Fibroblast of skin of scalp (primary cell): ENCODE measurements at places on chromosomes 5 and 9.

DNA sequence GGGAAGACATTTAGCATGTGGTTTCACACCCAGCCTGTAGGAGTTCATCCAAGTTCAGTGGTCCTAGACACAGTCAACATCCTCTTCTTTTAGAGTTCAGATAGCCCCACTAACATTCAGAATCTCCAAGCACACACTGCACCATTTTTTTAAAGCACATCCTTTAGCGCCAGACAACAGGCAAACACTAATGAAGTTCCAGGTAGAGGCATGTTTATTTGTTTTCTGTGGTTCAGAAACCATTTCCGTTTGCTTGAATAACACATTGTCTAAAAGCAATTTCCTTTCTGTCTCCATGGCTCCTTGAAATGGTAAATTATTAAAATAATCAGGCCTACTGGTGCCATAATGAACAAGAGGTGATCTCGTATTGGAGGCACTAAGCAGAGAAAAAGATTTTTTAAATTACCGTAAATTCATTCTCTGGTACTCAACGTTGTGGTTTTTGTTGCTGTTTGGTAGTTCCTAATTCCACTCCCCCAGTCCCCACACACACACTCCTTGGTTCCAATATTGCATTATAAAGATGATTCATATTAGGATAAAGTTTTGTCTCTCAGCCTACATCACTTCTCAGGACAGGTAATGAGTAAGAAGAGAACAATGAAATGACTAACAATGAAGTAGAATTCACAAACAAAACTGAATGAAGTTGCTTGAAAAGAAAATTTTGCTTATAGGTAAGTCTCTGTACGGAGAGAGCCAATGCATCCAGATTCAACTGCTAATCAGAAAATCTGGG is 153.1 kb downstream of the PCSK1 start:
- peak; percentile 29 for DNase-seq

DNA sequence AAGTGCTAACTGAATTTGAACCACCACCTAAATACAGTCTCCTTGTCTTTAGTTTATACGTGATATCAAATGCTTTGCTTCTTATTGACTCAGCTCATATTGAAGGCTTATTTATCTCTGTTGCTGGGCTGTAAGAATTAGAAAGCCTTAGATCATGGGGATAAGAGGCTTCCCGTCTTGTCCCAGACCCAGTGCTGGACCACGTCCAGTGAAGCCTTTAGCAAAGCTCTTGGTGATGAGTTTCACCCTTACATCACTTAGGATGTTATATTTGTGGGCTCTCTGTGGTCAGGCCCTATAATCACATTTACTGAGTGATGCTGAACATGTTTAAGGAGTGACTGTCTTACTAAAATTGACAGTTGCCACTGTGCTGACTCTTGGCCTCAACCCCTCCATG is 11.2 kb downstream of the FAM240B start:
- no peak for DNase-seq

GRCh38 chr9:20364959-20365358 is 257.3 kb downstream of the MLLT3 start:
- DNase-seq = no peak

DNA sequence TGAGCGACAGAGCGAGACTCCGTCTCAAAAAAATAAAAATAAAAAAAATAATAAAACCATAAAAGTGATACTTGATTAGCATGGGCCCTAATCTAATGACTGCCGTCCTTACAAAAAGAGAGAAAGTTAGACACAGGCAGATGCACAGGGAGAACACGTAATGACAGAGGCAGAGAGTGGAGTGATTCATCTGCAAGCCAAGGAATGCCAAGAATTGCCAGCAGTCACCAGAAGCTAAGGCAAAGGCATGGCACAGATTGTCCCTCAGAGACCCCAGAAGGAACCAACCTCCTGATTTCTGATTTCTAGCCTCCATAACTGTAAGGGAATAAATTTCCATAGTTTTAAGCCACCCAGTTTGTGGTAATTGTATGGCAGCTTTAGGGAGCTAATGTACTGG is 79.6 kb upstream of the FREM1 start:
- peak; percentile 27 for DNase-seq

DNA sequence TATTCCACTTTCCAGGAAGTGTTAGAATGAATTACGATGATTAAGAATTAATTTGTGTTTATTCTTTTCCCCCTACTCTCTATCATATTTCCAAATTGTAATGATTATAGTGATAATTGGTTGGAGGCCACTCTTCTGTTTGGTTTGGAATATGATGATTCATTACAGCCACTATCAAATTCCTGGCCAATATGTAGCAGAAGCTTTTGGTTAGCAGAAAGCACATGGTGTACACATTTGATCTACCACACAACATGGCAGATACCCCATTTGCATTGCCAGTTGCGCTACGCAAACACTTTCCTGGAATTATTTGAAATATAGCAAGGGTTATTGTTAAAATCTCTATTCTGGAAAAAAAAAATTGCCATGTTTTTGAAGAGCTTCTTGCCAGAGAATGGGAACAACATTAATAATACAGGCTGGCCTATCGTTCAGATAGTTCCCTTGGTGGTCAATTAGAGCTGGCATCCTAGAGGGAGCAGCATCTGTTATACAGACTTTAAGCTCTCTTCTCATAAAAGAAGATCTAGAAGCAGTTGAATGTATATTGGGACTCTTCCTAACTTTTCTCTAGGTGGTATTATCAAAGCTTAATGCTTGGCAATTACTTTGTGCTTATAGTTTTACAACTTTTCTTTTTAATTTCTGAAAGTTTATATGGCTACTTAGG is 455.0 kb upstream of the ACTBL2 start:
- DNase-seq = peak; percentile 22

- no peak for DNase-seq
Observed at GRCh38 chr5:164651546-164652275, 1146.3 kb downstream of the MAT2B start.

GRCh38 chr5:148733601-148734438 is 79.5 kb upstream of the HTR4 start:
- peak; percentile 72 for DNase-seq

DNA sequence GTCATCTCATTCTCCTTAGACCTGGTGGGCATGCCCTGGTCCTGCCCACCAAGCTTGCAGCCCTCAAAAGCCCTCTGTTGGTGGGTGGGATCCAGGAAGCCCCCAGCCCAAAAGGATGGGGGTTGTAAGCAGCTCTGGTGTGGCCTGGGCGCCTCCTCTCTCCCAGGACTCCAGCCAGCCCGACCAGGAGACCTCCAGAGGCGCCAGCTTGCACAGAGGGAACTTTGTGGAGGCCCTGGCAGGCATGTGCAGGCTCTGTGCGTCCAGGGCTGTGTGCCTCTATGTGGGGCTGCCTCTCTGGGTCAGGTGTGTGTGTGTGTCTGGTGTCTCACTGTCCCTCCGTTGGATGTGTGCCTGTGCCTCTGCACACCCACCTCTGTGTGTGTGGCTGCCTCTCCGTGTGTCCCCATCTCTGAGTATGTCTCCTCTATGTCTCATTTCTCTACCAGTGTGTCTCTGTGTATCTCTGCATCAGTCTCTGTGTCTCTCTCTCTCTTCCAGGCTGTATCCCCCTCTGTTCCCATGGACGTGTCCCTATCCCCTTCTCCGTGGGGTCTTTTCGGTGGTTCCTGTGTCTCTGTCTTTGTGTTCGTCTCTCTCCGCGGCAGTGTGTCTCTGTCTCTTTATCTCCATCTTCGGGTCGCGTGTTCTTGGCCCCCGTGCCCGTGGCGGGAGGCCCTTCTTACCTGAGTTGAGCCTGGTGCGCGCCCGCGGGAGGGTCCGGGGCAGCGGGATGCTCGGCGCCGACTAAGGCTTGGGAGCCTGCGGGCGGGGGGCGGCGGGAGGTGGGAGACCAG is 501 bp downstream of the ENHO start:
- DNase-seq = no peak

GRCh38 chr5:44932922-44933585 is 124.3 kb downstream of the MRPS30 start:
- no peak for DNase-seq

DNA sequence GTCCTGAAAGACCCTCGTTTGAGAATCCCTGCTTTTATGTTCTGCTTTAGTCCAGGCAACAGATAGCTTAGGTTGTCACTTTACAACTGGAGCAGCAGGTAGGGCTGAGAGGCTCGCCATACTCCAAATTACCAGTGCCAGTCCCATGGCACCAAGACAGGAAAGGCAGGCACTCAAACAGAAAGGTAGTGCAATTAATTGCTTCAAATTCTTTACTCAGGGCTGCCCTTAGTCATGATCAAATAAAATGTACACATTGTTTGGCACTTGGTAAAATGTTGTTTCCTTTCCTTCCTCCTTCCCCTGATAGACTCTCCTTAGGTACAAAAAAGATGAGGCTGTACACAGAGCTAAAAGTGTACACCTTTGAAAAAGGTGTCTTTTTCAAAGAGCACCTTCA is 115.8 kb upstream of the CCDC152 start:
- no peak for DNase-seq

- no peak for DNase-seq
Observed at GRCh38 chr9:102975251-102975650, 19.9 kb upstream of the CYLC2 start.

DNA sequence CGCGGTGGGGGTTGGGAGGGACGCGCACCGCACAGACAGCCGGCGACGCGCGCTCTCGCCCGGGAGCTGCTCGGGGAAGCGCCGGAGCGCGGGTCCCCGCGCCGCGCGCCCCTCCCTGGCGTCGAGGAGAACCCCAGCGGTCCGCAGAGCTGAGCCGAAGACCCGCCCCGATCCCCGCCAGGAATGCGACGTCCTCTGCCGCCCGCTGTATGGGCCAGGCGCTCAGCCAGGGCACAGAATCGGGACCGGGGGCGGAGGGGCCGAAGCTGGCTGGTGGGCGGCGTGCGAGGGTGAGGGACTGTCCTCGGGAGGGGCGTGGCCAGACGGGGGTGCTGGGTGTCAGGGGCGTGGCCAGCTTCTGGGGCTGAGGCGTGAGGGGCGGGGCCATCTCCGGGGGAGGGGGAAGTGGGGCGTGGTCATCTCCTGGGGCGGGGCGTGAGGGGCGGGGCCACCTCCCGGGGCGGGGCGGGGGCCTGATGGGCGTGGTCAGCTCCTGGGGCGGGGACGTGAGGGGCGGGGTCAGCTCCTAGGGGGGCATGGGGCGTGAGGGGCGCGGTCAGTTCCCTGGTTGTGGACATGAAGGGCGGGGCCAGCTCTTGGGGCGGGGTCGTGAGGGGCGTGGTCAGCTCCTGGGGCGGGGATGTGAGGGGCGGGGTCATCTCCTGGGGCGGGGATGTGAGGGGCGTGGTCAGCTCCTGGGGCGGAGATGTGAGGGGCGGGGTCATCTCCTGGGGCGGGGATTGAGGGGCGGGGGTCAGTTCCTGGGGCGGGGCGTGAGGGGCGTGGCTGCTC is 965 bp downstream of the PTGDS start:
- DNase-seq = peak; percentile 65

GRCh38 chr5:171581781-171582180 is 162.3 kb downstream of the FGF18 start:
- DNase-seq = no peak

DNA sequence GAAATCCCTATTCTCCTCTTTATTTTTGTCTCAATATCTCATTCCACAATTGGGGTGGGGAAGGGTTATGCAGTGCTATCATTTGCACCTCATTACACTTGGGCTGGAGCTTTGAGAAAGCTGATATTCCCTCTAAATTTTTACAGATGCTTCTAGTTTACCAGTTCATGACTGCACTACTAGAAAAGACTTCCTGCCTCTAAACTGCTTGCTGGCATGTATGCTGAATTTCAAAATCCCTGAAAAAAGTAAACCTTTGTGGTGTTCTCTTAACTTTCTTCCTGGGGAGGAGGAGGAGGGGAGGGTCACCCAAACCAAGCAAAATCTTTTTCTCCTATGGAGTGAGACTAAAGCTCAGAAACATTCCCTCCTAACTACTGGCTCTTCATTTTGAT is 45.1 kb downstream of the BNC2 start:
- DNase-seq = peak; percentile 64

DNA sequence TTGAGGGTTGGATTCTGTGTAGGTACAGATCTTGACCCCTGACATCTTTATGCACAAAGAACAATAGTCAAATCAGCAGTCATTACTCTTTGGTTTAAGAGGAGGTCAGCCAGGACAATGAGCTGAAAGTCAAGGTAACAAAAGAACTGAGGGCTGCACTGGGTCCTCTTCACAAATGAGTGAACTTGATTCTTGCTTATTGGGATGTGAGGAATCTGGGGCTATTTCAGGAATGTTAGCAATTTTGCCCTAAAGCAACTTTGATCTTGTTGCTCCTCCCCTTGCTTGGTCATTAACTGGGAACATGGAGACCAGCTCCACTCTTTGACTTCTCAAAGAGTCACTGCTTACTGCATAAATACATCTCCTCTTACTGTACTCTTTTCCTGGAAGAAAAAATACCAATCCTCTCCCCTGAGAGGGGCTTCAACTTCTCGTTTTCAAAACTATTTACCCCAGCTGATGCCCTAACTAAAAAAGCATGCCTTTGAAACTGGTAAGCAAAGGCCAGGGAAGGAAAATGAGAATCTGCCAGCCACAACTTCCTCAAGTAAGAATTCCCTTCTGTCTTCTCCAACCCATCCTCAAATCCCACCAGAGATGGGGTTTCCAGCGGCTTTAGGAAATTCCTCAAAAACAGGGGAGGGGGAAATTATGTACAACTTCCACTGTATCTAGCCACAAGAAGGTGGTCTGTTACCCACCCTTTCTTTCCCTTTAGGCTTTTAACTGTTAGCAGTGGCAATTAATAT is 368.3 kb downstream of the ENC1 start:
- peak; percentile 86 for DNase-seq

DNA sequence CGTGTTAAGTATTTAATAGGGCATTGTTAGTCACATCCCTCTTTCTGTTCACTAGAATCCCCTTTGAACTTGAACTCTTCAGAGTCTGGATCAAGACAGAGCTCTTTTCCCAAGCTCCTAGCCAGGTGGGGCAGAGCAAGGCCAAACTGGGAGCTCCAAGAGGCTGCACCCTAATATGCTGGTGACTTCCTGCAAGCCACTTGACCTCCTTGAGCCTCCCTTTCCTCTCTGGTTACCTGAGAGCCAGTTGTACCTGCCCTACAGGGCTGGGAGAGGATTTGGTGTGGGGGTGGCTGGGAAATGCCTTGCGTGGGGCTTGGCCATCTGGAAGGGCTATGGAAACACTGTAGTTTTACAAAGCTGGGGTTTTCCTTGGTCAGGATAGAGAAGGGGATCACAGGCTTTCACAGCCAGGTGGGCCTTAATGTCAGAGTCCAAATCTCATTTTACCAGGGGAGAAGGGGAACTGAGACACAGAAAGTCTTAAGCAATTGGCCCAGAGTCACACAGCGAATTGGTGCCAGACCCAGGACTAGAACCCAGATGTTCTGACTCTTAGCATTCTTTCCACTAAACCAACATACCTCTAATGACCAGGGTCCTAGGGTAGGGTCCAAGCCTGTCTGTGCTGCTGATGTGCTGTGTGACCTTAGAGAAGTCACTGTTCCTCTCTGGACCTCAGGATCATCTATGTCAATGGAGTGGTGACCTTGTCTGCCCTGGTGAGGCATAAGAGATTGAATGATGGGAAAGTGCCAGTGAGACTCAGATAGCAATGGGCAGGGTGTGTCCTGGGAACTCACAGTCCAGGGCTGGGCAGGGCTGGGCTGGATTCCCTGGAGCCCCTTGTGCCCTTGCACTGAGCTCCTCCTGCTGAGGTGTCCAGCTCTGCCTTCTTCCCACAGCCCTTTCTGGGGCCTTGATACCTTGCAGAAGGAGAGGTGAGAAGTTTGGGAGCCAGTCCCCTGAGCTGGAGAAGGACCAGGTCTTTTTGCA is 35.8 kb downstream of the GSN start:
- no peak for DNase-seq

- no peak for DNase-seq
Observed at GRCh38 chr9:83155733-83156132, 92.8 kb upstream of the RASEF start.

- DNase-seq = peak; percentile 77
Observed at GRCh38 chr5:86679529-86679928, 61.8 kb downstream of the COX7C start.

- no peak for DNase-seq
Observed at GRCh38 chr5:93598091-93599000, 15.3 kb downstream of the NR2F1 start.
